NCI-H460 (cell line): ENCODE measurements at places on chromosomes 3 and 15.

GRCh38 chr3:178384321-178385230 is 151.7 kb upstream of the KCNMB2 start:
- DNase-seq = no peak

GRCh38 chr3:3110299-3110630 is at the start of gene IL5RA:
IL5RA (minus strand) TSS chr3:3110374; CDS start chr3:3104984, 5,390 bp downstream.
- DNase-seq = no peak

GRCh38 chr3:161372321-161373260 is 1.3 kb upstream of the SPTSSB start:
- DNase-seq = no peak

DNA sequence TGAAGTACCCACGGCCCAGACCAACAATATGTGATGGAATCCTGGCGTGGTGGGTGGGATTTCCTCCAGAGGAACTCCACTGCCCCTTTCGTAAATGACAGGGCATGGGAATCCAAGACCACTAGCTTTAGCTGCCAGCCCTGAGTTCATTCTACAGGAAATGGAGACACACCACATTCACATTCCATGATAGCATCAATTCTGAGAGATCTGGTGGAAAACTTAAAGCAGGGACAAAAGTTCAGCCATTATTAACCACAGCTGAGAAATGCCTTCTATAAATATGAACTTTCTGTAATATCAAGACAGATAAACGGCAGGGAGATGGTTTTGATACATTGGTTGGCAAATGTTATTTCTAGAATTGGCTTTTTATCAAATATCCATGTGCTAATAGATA is 98.2 kb downstream of the FBN1 start:
- DNase-seq = no peak

DNA sequence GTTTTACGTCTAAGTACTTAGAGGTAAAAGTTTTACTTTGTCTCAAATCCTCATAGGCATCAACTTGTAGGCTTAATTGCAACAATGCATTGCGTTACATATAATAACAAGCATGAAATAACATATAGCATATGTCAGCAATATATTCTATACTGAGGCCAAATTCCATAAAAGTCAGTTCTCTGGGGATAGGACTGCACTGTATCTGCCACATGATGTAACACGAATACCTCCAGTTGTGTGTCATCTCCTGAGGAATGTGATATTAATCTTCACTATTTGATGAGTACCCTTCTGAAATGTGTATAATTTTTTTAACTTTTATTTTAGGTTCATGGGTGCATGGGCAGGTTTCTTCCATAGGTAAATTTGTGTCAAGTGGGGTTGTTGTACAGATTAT is 126.4 kb downstream of the IMPG2 start:
- no peak for DNase-seq

DNA sequence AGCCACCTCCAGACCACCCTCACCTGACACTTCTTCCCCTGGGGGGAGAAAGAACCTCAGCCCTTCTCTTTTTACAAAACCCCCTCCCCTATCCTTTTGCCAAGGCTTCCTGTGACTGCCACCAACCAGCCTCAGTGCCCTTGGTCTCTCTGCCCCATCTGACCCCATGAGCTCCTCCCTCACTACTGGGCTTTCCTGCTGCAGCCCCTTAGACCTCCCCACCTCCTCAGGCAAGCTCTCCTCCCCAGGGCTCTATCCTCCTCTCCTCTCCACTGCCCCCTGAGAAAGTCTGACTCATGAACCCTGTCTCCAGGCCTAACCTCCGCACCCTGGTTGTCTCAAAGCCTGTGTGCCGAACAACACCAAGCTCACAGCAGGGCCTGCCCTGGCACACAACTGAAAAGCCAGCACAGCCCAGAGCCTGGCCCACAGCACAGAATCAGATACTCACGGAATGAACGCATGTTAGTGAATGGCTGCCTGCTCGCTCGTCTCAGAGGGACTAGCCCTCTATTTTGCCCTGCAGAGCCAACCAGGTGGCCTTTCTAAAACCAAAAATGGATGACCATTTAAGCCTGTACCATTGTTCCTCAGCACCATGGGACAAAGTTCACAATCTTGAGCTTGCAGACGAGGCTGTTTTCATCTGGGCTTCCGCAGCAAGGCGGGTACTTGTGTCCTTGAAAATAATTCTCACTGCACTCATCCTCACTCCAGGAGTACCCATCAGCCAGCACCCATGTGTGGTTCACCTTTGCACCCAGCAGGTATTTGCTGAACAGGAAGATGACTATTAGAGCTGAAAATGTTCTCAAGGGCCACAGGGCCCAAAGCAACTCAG is 1.7 kb downstream of the CHDH start:
- no peak for DNase-seq

DNA sequence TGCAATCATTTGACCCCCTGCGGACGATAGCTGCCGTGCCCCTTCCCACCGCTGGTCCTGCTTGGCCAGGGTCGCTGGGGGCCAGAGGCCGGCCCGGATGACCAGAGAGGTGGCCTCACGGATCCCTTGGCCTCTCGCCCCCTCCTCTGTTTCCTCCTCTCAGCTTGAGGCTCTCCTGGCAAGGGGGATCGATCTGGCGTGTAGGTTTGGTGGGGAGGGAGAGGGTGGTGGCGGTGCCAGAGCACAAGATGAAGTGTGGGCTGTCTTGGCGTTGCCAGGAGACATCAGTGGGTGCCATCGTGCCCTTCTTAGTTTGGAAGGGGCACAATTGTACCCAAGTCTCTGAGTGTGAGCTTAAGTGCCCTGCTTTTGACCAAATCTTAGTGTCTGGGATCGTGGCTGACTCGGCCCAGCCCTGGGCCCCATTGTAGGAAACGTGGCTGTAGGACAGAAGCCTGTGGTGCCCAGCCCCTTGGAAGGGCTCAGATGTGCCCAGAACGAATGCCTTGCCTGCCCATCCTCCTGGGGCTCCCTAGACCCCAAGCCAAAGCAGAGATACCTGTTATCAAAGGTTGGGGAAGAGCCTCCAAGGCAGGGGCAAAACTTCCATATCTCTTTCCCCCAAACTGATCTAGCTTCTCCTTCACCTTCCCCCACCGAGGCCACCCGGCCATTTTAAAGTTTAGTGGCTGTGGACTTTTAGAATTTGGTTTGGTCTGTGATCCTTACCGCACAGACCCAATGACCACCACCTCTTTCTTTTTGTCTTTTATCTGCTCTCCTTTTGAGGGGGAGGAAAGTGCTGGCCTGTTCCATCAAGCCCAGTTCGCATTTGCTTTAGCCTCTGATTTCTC is 14.4 kb downstream of the NR2F2 start:
- DNase-seq = no peak

DNA sequence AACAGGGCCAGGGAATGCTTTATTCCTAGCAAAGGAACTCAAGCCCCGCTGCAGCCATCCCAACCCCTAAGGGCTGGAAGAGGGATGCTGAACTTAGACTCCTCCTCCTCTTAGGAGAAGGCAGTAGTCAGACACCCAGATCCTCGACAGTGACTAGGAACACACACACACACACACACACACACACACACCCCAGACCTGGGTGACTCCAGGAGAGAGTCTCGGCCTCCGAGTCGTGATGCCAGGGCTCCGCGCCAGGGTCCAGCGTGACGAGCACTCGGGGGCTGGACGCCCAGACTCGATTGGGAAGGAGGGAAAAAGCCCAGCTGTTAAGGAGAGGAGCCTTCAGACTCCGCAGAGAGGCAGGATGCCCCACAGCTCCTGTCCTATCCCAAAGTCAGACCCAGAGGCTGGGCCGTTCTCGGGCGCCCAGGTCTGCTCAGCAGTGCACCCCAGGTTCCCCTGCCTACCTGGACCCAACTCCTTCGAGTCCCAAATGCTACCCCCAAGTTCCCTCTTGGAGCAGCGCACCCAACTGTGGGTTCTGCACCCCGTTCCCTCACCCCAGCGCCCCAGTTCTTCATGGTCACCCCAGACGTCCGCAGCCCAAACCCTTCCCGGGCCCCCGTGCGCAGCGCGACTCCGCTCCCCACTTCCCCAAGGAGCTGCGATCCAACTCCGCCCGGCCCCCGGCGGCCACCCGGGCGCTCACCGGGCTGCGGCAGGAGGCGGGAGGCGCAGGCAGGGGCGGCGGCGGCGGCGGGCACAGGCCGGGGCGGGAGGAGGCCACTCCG is 421 bp downstream of the BMF start:
- no peak for DNase-seq

- no peak for DNase-seq
These were observed 161.7 kb downstream of the MBNL1 start for GRCh38 chr3:152430223-152431002.

DNA sequence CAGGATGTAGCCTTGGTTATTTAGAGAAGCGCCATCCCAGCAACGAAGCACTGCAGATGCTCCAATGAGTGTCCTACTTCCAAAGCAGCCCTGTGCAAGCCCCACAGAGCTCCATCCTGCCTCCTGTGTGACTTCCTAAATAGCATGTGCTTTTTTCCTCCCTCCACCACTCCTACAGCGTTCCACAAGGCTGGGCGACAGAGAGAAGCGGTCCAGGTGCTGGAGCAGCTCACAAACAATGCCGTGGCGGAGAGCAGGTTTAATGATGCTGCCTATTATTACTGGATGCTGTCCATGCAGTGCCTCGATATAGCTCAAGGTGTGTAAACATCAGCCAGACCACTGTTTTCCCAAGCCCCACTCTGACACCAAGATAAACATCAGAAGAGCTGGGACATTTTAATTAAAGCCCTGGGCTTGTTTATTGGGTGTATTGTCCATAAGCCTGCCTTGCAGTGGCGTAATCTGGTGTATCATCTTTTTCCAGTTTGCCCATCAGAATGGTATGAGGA is 22.2 kb upstream of the RHO start:
- no peak for DNase-seq

- no peak for DNase-seq
These were observed 186.9 kb downstream of the MAGI1 start for GRCh38 chr3:65851827-65852226.

DNA sequence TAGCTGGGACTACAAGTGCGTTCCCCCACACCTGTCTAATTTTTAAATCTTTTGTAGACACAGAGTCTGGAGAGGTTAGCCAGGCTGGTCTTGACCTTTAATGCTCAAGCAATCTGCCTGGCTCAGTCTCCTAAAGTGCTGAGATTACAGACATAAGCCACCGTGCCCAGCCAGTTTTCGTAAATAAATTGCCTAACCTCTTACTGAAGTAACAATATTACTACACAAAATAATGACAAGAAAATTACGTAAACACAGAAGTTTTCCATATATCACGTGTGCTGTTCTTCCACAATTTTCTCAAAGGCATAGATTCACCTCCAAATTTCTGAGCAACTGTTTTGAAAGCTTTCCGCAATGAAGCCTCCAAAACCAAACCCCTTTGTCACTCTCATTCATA is 58.1 kb upstream of the PROK2 start:
- DNase-seq = no peak

GRCh38 chr3:52408466-52408865 is 36.4 kb downstream of the SEMA3G start:
- DNase-seq = no peak

DNA sequence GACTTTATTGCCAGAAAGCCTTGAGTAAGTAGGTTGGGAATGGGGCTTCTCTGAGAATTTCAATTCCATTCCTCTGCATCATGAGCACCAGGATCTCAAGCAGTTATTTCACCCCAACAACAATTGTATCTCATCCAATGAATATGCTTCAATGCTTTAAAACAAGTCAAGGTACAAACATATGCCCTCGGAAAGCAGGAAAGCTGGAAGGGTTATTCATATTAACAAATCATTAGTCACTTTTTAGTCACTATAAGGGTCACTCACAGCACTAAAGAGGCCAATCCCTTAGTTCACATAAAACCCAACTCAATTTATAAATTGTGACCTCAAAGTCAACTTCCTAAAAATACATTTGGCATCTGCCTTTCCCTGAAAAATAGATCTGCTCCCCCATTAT is 16.2 kb downstream of the MB21D2 start:
- DNase-seq = no peak

DNA sequence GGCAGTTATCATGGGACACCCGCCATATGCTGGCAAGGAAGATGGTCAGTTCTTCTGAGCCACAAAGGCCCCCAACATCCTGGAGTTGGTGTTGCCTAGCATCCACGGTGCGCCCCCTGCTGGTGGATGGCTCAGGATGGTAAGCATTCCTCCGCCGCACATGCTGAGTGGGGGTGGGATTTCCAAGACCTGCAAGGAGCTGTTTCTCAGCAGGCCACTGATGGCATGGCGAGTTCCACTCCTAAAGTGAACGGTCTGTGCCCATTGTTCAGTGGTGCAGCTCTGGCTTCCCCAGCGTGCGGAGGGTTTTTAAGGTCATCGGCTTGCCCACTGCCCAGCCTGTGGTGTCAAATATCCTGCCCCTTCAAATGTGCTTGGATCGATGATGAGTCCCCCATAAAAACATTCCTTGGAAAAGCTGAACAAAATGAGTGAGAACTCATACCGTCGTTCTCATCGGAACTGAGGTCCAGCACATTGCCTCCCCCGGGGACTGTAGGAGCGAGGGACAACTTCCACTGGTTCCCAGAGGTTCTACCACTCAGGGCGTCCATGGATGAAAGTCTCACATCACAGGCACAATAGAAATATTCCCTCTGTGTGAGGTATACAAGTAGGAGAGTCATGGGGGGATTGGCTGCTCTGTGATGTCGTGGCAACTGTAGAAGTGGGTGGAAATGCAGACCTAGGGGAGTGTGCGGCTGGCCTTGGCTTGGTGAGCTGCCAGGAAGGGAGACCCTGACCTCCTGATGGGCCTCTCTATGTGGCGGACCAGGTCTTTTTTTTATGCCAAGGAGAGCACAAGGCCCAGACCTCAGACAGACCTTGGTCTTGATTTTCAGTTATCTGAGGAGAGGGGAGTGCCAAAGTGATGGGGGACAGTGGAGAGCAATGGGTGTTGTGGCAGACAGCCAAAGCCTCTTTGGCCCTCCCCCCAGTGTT is 102.0 kb downstream of the SNRPN start:
- DNase-seq = no peak

- no peak for DNase-seq
These were observed 54.9 kb upstream of the MYRIP start for GRCh38 chr3:39754549-39754948.

GRCh38 chr15:27278761-27279160 is 307.8 kb downstream of the GABRG3 start:
- no peak for DNase-seq
